Activated T-cell treated with anti-CD3 and anti-CD28 coated beads, Interleukin-2, amount 50 U/mL, for 24 hours (primary cell): ENCODE measurements at places on chromosomes 2 and 18.

- no peak overlapping the region for H3K27ac ChIP-seq
- no peaks in the 10 kb centered on the region for H3K4me1 ChIP-seq
- H3K36me3 ChIP-seq = no peaks in the 10 kb centered on the region
Observed at GRCh38 chr18:63869374-63869773, 18.1 kb upstream of the SERPINB2 start.

DNA sequence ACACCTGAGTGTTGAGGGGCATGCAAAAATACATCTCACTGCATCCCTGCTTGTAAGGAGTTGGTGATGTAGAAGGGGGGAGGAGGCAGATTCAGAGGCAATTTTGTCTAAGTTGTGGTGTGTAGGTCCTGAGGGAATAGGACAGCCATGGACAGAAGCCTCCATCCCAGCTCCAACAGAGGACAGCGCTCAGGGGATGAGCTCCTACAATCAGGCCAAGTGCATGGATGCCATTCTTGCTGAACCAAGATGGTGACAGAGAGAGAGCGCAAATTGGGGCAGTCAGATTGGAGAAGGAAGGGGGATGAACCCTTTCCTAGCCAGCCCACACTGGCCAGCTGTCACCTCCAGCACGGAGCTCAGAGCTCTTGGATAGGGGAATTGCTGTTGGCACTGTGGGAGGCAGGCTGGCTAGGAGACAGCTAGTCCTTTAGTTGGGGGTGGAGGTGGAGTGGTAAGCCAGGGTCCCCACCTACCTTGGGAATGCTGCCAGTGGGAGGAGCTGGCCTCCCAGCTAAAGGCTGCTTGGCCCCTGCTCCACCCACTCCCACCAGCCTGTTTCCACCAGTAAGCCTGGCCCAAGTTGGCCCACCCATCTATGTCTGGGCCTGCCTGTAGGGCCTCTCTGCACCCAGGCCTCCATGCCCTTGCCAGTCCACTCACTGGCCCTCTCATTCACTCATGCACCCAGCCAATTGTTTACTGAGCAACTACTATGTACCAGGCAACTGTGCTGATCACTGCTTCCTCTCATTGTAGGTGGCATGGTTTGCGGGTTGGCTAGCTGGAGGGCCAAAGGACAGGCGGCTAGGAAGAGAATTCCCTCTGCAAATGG is 2.5 kb upstream of the PER2 start:
- DNase-seq = no peak
- H3K4me3 ChIP-seq = no peak overlapping the region
- H3K36me3 ChIP-seq = peaks cover 4% of the 10 kb centered on the region
- no peaks in the 10 kb centered on the region for H3K27me3 ChIP-seq
- H3K4me1 ChIP-seq = peaks cover 33% of the 10 kb centered on the region

GRCh38 chr2:207403141-207403540 is 126.6 kb upstream of the CREB1 start:
- no peaks in the 10 kb centered on the region for H3K27me3 ChIP-seq
- H3K27ac ChIP-seq = no peak overlapping the region
- H3K4me1 ChIP-seq = no peaks in the 10 kb centered on the region
- no peaks in the 10 kb centered on the region for H3K36me3 ChIP-seq
- H3K4me3 ChIP-seq = no peak overlapping the region

DNA sequence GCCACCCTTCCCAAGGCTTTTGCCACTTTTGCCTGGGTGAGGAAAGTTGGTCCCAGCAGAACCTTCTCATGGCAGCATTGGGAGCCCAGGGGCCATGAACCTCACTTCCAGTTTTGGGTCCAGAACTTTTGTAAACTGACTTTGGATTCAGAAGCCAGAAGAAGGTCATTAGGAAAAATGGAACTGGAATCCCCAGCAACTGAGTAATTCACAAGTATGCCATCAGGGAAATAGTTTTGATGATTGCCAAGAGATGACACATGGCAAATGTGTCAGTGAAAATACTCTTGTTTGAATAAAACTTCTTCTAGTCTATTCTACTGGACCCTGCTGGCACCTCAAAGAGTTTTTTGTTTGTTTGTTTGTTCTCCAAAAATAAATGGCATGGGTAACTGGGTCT is 203.7 kb downstream of the SETBP1 start:
- DNase-seq = no peak
- no peak overlapping the region for H3K27ac ChIP-seq
- peaks cover 7% of the 10 kb centered on the region for H3K27me3 ChIP-seq
- H3K4me1 ChIP-seq = peaks cover 28% of the 10 kb centered on the region

DNA sequence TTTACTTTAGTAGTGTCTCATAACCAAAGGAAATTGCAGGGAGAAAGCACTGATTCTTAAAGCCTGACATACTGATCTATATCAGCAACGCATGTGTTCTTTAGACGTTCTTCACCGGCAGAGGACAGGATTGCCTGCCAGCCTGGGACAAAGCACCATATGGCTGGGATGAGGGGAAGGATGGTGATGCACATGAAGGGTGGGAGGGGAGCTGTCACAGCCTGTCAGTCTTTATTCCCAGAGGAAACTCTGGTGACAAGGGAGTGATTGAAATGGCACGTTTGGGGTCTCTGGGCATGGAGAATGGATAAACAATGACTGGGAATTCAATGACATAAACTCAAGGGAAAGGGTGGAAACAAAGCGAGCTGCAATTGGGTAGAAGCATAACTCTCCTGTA is 808.1 kb downstream of the DCC start:
- H3K4me1 ChIP-seq = no peaks in the 10 kb centered on the region
- no peak for DNase-seq
- no peaks in the 10 kb centered on the region for H3K36me3 ChIP-seq

GRCh38 chr2:189860161-189860560 is 75.9 kb downstream of the PMS1 start:
- H3K4me1 ChIP-seq = no peaks in the 10 kb centered on the region
- no peak overlapping the region for H3K4me3 ChIP-seq
- peaks cover 84% of the 10 kb centered on the region for H3K36me3 ChIP-seq
- H3K27ac ChIP-seq = no peak overlapping the region
- H3K27me3 ChIP-seq = no peaks in the 10 kb centered on the region
- no peak for DNase-seq

DNA sequence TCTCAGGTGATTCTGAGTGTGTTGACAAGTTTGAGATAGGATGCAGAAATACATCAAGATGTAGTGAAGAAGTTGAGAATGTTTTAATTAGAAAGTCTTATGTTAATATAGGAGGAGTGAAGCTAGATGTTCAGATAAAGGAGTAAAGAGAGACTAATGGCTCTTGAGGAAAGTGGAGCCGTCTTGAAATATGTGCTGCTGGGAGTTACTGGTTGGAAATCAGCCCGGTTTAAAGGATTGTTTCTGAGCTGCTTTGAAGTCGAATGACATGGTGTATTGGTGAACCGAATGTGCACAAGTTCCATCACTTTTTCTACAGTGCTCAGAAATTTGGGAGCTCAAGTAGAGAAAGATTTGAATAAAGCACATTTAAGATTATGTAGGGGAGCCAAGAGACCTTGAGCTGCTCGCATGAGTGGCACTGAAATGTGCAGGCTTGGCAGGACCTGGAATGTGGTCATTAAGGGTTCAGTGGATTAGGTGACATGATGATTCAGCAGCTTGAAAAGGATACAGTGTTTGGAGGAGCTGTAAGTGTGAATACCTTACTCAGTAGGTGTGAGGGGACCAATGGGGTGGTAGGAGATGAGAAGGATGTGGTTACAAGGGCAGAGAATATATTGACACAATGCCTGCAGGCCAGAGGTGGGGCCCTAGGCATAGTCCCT is 68.6 kb downstream of the CAB39 start:
- peak overlapping the region; percentile 88 for H3K27ac ChIP-seq
- H3K36me3 ChIP-seq = peaks cover 92% of the 10 kb centered on the region
- DNase-seq = no peak
- H3K27me3 ChIP-seq = no peaks in the 10 kb centered on the region
- peak overlapping the region; percentile 1 for H3K4me3 ChIP-seq

DNA sequence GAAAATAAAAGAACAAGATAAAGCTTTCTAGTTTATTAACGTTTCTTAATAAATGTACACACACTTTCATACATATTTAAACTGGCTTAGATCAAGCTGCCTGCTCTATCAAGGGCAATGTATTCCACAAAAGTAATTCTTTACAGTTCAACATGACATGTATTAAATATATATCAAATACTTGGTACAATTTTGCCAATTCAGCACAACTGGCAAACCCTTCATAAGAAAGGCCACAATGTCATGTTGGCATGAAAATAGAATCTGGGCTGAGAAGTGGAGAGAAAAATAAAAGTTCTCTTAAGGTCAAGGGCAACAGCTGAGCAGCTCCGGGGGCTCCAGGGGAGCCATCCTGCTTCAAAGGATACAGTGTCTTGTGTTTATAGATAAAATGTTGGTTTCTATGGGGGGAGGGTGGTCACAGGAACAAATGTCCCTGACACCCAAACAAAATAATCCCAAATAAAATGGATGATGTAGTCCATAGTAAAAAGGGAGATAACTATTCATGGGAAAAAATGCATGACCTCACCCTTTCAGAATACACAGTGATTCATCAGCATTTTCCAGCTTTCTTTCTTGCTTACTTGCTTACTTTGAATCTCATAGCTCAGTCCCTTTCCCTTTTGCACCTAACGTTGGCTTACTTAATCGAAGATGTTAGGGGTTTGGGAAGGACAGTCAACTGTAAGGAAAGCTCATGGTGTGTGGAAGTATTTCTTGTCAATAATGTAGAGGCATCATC is 494.9 kb downstream of the NYAP2 start:
- no peak overlapping the region for H3K4me3 ChIP-seq
- no peak for DNase-seq
- H3K27ac ChIP-seq = no peak overlapping the region
- H3K36me3 ChIP-seq = no peaks in the 10 kb centered on the region
- peaks cover 1% of the 10 kb centered on the region for H3K4me1 ChIP-seq
- peaks cover 26% of the 10 kb centered on the region for H3K27me3 ChIP-seq

DNA sequence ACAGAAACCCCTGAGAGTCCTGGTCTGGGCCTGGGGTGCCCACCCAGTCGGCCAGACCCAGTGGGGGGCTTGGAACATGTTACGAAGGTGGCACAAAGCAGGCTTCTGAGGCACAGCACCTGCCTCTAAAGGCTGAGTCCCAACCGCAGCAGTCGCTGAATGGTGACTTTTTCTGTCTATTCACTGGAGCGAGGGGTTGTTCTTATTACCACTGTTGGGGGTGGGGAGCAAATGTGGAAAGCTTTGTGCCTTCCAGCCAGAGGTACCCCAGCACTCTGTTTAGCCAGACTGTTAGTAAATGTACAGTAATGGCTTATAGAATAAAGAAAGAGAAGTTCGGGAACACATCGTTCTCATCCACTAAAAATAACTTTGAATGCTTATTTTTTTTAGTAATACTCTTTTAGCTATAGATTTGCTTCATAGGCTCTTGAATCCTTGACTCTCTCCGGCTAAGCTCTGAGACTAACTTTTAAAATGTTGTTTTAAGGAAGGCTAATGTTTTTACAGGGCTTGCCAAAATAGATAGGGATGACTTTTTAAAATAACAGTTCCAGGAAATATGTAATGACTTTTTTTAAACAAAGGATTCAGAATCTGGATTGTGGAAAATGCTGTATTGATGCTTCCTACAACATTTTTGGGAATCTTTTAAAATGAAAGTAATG is 23.4 kb upstream of the PTPN2 start:
- H3K4me3 ChIP-seq = no peak overlapping the region
- DNase-seq = no peak
- H3K36me3 ChIP-seq = peaks cover 1% of the 10 kb centered on the region
- H3K27ac ChIP-seq = no peak overlapping the region
- peaks cover 14% of the 10 kb centered on the region for H3K4me1 ChIP-seq
